Stimulated activated CD8-positive, alpha-beta memory T cell treated with anti-CD3 and anti-CD28 coated beads, Interleukin-15, amount 100 ng/mL, for 4 hours (primary cell): ENCODE measurements at places on chromosomes 4 and X.

GRCh38 chr4:5552451-5552850, 155.9 kb downstream of the EVC2 start:
- DNase-seq, result no peak

GRCh38 chrX:70231666-70232065, 2.8 kb upstream of the AWAT1 start:
- DNase-seq, result no peak

GRCh38 chr4:11602606-11603340, 174.1 kb upstream of the HS3ST1 start:
- DNase-seq, result no peak

DNA sequence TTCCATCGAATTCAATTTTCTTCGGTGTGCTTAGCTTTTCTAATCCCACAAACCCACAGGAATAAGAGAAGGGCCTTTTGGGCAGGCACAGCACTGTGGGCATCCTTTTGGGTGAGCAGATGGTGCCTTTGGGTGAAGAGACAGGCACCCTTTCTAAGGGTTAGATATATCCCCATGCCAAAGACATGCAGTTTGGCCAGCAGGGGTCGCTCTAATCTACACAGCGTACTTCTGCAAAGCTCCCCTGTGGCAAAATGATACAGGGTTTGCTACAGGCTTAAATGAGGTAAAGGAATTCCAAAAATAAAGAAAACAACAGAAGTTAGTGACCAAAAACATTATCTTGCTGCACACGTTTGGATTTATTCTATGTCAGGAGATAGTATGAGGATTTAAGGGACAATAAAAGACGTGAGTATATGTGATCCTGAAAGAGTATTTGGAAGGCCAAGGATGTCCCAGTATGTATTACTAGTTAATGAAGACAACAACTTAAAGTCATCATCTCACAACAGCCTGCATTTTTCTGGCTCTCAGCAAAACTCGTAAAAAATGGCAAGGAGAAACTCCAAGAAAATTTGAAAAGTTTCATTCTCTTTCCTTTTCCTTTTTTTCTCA, 49.5 kb downstream of the PHEX start:
- DNase-seq, result no peak

DNA sequence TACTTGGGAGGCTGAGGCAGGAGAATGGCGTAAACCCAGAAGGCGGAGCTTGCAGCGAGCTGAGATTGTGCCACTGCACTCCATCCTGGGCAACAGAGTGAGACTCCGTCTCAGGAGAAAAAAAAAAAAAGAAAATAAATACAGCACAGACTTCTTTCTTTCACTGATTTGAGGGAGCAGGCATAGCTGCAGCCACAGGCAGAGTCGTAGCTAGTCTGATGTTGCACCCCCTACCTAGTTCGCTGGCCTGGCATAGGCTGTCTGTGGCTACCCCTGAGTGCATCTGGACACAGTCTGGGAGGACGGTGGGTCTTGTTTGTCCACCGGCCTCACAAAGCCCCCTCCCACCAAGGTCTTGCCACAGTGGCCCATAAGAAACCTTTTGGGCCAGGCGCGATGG, 21.4 kb downstream of the IL3RA start:
- DNase-seq, result no peak

DNA sequence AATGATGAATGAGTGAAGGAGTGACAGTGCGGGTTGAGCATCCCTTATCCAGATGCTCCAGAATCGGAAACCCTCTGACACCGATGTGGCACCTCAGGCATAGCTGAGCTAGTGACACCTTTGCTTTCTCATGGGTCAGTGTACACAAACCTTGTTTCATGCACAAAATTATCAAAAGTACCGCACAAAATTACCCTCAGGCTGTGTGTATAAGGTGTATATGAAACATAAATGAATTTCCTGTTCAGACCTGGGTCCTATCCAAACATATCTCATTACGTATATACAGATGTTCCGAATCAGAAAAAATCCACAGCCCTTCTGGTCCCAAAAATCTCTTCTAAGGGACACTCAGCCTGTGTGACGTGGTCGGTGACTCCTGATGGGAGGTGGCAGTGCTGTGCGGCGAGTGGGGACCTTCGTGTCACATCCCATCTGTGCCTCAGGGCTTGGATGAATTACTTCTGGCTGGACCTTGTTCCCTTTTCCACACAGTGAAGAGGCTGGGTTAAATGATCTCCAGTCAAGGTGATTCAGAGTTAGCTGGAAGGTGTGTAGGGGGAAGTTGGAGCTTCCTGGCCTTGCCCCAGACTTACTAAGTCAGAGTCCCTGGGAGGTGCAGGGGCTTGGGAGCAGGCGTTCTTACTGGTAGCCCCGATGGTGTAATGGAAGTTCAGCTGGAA, 18.8 kb downstream of the RGS12 start:
- no peak for DNase-seq

GRCh38 chr4:173024203-173024602, 144.4 kb upstream of the GALNT7 start:
- no peak for DNase-seq

DNA sequence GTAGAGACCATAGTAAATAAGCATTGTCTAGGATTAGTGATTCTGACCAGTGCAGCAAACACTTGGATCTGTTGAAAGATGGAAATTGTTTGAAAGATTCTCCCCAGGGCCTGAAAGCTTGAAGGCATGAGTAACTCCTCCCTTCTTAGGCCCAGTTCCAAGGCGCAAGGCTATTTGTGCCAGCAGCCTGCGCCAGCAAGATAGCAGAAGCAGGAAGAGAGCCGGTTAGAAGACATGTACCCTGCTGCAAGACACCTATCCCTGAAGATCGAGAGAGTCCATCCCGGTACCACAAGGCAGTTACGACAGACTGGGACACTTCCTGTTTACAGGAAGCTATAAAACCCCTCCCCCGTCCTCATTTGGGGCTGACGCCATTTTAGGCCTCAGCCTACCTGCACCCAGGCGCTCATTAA, 72.4 kb upstream of the JADE1 start:
- no peak for DNase-seq

DNA sequence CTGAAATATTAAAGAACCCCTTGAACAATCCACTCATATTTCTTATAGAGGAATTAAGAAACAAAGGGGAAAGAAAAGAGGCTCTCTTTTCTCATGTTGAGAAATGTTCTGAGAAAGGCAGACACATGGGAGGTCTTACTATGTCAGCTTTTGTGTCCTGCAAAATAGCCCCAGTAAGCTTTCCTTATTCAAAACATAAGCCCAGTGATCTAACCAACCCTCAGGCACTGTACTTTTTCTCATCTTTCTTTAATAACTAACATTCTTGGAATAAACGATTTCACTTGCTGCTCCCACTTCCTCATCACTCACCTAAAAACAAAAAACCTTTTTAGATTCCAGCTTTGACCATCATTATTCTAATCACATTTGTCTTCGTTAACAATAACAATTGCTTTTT, 115.9 kb downstream of the GLRA3 start:
- no peak for DNase-seq

DNA sequence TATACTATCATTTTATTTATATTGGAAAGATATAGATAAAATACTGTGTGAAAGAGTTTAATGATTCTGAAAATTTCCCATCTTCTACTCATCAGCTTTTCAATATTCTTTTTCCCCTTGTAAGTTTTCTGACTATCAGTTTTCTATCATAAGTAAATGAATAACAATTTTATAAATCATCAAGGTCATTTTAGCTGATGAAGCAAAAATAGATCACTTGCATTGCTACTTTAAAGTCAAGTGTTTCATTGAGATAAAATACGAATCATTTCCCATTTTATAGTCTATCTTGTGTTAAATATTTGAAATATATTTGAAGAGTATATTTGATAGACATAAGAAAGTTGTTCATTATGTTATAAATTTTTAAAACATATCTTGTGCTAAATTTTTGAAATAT, 811.0 kb upstream of the GALNTL6 start:
- no peak for DNase-seq

DNA sequence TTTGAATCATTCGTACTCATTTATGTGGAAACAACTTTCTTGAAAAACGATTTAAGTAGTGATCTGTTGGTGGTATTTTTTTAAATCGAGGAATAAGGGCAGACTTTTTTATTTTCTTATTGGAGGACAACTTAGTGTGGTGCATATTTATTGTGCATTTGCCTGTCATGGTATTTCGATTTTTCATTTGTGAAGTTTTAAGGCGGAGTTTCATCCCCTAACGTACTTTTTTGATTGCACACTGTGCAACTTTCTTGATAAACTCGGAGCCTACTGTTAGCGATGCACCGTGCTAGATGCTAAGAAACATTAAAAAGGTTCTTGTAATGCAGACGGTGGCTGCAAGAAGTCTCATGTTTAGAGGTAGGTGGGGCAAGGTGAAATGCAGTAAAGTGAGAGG, 1.4 kb downstream of the ZFX start:
- no peak for DNase-seq

DNA sequence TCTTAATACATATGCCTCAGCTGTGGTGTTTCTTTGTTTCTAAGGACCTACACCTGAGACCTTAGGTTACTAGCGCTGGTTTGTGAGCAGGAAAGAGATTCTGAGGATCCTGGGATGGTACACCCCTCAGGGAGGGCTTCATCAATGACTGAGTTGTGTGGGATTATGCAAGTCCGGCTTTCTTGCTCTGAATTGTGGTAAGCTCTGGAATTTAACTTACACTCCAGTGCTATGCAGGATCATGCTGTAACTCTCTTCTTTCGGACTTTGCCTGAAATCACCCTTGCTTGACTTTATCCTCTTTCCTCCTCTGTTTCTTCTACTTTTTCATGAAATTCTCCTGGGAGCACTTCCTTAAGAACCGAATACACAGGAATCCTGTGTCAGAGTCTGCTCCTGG, 431.5 kb upstream of the BOD1L1 start:
- no peak for DNase-seq

- no peak for DNase-seq
These were observed 45.6 kb downstream of the WDR19 start for GRCh38 chr4:39227906-39228305.

- no peak for DNase-seq
These were observed 49.6 kb downstream of the KLF8 start for GRCh38 chrX:56281789-56282188.

- no peak for DNase-seq
These were observed 25.5 kb downstream of the DCUN1D4 start for GRCh38 chr4:51868449-51868847.

DNA sequence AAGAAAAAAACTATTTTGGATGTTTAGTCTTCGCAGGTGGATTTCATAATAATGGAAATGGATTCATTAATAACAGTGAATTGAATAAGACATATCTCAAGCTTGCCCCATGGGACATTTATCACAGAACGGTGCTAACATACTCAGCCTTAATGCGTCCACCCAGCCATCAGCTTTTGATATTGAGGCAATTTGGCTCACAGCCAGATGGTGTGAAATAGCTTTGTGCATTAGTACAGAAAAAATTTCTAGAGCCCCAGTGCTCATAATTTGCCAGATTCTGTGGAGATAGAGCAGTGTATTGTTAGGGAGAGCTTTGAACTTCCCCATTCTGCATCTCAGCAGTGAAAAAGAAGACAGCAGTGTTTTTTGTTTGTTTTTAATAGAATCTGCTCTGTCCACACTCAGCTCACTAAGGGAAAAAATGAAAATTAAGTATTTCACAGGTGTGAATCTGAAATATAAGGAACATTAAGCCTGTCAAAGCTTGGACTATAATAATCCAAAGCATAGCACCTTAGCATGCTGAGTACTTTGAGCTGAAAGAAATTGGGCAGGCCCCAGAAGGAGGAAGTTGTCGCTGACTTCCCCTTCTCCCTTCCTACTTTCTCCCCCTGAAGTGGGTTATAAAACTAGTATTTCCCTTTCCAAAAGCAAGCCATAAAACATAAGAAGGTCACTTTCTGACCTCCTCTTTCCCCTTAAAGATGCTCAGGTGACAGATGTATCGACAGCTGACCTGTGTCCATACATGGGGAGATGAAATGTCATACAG, 295.8 kb downstream of the MAGEB5 start:
- no peak for DNase-seq

DNA sequence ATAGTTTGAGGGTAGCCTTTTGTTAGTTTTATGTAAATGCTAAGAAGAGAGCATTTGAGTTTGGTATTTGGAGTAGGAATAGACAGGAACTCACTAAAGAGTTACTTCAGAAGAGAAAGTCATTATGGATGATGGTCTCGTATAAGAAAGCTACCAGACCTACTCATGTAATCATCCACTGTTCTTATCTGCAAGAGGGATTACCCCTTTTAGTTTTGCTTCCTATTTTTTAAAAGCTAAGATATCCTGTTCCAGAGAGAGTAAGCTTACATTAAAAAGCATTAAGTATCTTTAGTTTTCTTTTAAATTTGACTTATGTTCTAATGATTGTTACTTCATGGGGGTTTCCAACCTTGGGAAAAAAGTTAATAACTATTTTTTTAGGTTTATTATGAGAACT, 12.5 kb upstream of the ART3 start:
- no peak for DNase-seq

GRCh38 chr4:109179061-109179460, 123.4 kb downstream of the COL25A1 start:
- DNase-seq, result no peak

GRCh38 chrX:15977644-15978043, 123.0 kb upstream of the AP1S2 start:
- DNase-seq, result no peak

- no peak for DNase-seq
These were observed 19.3 kb upstream of the CSF2RA start for GRCh38 chrX:1249101-1249887.

DNA sequence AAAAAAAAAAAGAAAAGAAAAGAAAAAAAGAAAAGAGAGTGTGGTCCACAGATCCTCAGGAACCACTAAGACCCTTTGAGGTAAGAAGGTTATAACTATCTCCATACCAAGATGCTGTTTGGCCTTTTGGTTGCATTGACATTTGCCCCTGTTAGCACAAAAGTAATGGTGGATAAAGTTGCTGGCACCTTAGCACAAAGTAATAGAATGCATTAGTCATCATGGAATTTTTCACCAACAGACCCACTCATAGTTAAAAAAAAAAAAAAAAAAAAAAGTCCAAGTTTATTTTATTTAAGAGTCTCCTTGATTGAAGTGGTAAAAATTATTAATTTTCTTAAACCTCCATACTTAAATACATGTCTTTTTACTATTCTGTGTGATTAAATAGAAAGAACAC, 78.4 kb upstream of the RBPJ start:
- no peak for DNase-seq

GRCh38 chr4:182826391-182826790, 90.8 kb downstream of the DCTD start:
- DNase-seq, result no peak

DNA sequence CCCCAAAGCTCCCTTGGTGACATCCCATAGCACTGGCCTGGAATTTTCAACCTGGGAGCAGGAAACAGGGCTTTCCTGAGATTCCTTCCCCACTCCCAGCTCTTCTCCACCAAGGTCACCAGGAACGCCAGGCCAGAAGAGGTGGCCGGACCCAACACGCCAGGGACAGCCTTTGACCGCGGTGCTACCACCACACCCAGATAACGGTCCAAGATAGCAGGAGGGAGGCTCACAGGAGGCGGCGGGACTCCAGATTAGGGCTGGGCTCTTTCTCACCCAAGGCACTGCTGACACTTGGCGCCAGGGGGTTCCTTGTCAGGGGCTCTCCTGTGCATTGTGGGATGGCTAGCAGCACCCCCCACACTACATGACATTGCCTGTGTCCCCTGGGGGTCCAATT, 22.9 kb downstream of the ZFYVE28 start:
- DNase-seq, result no peak

- DNase-seq, result no peak
These were observed 29.1 kb downstream of the ARHGEF9 start for GRCh38 chrX:63755892-63756291.

GRCh38 chrX:39018541-39018940, 217.3 kb downstream of the MID1IP1 start:
- no peak for DNase-seq
